ENCODE measurements at places on chromosomes 12 and 14. TPM values are rescaled to one million over a fixed set of nuclear protein-coding genes. Genes with fewer than 3 reads are reported as not detected.

GRCh38 chr12:50246873-50247612, 36.3 kb downstream of the LIMA1 start:
- DNase-seq, result no peak

Gene NKX2-1
- not detected for polyA plus RNA-seq

GRCh38 chr12:101485021-101485420, 9.9 kb downstream of the SPIC start:
- no peak for DNase-seq

- no peak for DNase-seq
Observed at GRCh38 chr14:50229681-50230080, 1.7 kb downstream of the SOS2 start.

- no peak for DNase-seq
Observed at GRCh38 chr12:122394626-122395194, 27.8 kb downstream of the CLIP1 start.

Gene OTUB2
- polyA plus RNA-seq, result 0.67 TPM

Gene GUCY2C
- 0.32 TPM for polyA plus RNA-seq

DNA sequence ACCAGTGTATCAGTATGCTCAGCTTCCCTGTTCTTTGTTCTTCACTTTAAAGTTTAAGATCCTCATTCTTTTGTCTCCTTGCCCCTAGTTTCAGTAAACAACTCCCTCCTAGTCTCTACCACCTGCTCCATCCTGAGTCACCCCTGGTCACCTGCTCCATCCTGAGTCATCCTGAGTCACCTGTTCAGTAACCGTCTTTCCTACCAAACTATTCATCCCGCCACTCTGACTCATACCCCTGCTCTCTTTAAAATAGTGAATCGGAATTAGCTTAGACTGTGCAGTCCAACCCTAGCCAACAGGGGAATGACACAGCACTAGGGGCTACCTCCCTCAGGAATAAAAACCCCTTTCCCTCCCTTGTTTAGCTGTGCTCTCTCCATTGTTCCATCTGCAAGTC, 888.1 kb upstream of the MDGA2 start:
- DNase-seq, result no peak

DNA sequence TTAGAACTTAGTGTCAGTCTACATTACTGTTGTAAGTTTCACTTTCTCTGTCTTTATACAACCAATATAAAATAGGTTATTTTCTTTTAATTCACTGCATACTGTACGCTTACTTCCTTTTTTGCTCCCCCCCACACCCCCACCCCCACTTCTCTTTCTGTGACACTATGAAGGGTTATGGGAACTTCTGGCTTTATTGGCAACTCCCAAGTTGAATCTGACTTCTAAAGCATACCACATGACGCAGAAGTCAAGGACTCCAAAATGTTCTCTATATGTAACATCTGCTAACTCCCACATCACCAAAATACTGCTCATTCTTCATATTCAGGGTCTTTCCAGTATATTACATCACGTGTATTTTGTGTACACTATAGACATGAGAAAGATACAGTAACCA, 81.2 kb upstream of the ATXN7L3B start:
- DNase-seq, result no peak

DNA sequence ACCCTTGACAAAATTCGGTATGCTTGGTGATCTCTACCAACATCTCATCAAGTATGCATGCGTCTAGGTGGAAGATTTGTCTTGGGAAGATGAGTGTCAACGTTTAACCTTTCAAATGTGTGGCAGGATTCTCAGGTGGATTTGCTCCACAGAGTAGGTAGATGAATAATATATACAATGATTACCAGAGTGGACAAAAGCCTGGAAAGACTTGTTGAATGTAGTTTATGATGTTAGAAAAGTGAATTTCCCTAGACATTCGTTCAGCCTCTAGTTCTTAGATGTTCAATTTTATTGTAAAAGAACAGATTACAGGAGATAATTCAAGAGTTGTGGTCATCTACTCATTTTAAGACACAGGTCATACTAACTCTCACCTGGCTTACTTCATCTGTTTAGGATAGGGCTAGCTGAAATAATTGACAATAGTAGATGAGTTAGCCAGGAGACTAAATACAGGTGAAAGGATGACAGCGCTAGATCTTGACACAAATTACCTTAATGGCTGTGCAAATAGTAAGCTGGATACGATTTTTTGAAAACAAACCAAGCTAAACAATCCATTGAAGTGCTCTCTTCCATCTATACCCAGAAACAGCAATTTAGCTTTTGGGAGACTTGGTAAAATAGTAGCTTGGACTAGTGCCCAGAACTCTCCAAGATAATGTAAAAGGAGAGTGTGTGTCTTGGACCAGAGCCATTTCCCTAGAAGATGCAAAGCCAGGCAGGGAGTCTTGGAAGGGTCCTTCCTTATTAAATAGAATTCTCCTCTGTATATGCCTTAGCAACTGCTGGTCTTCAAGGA, 168.0 kb downstream of the DACT1 start:
- DNase-seq, result no peak
